ENCODE measurements at places on chromosomes 7 and 10.
A peak's percentile ranks its signal among the peaks of the same experiment; 100 is the strongest.

- no peaks in the 10 kb centered on the region for H3K4me1 ChIP-seq
- no peak overlapping the region for H3K4me3 ChIP-seq
- no peak overlapping the region for H3K27ac ChIP-seq
- no peaks in the 10 kb centered on the region for H3K36me3 ChIP-seq
Observed at GRCh38 chr7:30642789-30643188, 39.5 kb downstream of the CRHR2 start.

DNA sequence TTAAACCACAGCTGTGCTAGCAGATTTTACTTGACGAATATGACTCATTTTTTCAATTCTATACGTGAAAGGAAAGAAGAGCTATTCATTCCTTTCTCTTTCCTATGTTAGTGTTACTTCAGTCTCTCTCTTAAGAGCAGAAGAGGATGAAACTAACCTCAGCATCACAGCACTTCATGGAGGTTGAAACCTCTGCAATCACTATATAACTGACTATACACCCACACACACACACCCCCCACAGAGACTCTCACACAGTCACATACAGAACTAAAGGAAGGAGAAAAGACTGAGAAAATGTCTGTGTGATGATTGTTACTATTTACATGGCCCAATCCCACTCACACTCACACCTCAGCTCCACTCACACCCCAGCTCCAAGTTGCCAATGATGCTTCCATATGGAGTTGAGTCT, 104.2 kb downstream of the KIF20B start:
- H3K27ac ChIP-seq: no peak overlapping the region
- H3K4me3 ChIP-seq: no peak overlapping the region
- no peaks in the 10 kb centered on the region for H3K4me1 ChIP-seq

GRCh38 chr10:49429458-49429857, 33.6 kb upstream of the DRGX start:
- H3K4me1 ChIP-seq: no peaks in the 10 kb centered on the region
- no peaks in the 10 kb centered on the region for H3K27me3 ChIP-seq
- no peak overlapping the region for H3K4me3 ChIP-seq
- H3K27ac ChIP-seq: no peak overlapping the region

- H3K27ac ChIP-seq: no peak overlapping the region
- H3K27me3 ChIP-seq: no peaks in the 10 kb centered on the region
- no peaks in the 10 kb centered on the region for H3K36me3 ChIP-seq
- no peak overlapping the region for H3K4me3 ChIP-seq
- DNase-seq: no peak
Observed at GRCh38 chr7:33395340-33395739, 266.0 kb downstream of the BBS9 start.

DNA sequence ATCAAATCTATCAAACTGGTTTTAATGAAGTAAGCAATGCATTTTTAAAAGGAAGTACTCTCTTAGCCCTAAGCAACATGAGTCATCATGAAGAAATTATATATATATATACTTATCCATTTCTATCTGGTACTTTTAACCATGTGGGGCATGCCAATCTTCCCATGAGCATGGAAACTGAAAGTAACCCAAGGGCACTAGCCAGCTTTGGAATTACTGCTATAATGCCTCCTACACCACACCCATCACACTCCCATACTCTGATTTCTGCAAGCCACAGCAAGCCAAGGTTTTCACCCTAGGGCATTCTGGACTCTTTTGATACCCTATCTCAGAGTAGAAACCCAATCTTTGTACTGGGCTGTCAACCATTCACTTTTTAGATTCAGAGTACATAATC, 204.6 kb downstream of the IMMP2L start:
- H3K27ac ChIP-seq: no peak overlapping the region
- DNase-seq: no peak
- no peaks in the 10 kb centered on the region for H3K4me1 ChIP-seq
- no peak overlapping the region for H3K4me3 ChIP-seq

DNA sequence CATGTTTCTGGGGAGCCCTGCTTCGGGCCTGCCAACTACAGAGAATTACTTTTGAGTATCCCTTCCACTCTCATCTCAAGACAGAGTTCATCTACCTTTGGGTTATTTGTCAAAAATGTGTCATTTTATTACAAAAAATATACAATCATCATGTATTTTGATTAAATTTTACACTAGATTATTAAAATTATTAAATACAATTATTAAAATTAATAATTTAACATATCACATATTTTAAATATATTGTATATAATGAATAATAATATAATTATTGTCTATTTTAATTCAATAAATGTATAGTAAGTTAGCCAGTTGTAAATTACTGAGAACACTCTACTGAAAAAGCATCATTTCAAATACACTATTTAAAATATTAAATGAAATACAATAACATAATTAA, 50.9 kb downstream of the FIGNL1 start:
- H3K27ac ChIP-seq: no peak overlapping the region
- no peaks in the 10 kb centered on the region for H3K4me1 ChIP-seq
- no peak for DNase-seq

DNA sequence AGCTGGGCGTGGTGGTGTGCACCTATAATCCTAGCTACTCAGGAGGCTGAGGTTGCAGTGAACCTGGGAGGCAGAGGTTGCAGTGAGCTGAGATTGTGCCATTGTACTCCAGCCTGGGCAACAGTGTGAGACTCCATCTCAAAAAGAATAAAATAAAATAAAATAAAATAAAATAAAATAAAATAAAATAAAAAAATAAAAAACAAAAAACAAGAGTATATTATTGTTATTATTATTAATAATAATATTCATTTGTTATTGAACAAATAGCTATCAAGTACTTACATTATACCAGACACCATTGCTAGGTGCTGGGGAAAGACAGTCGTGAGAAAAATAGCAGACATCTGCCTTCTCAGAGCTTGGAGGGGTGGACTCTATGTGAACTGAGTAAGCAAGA, 24.1 kb downstream of the PAX2 start:
- H3K27ac ChIP-seq: no peak overlapping the region
- no peak for DNase-seq
- H3K27me3 ChIP-seq: no peaks in the 10 kb centered on the region

GRCh38 chr7:97020996-97021746, 3.5 kb downstream of the DLX5 start:
- H3K27me3 ChIP-seq: no peaks in the 10 kb centered on the region
- no peaks in the 10 kb centered on the region for H3K36me3 ChIP-seq
- H3K27ac ChIP-seq: no peak overlapping the region
- H3K4me3 ChIP-seq: no peak overlapping the region

DNA sequence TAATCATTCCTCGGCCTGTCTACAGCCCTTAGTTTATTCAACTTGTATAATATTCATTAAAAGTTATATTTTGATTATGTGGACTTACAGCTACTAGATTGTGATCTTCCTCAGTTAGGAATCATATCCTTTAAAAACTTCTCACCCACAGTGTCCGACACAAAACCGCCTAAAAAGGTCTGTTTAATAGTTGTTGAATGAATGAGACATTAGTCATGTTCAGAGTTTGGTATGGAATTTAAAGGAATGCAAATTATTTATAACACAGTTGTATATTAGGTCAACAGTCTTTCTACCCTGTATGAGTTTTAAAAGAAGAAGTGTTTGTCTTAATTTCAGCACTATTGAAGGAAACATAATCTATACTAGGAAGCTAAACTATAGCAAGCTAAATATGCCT, 390.0 kb downstream of the ARL4A start:
- DNase-seq: no peak
- no peaks in the 10 kb centered on the region for H3K36me3 ChIP-seq
- H3K27me3 ChIP-seq: no peaks in the 10 kb centered on the region
- H3K4me1 ChIP-seq: no peaks in the 10 kb centered on the region
- H3K27ac ChIP-seq: no peak overlapping the region
- no peak overlapping the region for H3K4me3 ChIP-seq

DNA sequence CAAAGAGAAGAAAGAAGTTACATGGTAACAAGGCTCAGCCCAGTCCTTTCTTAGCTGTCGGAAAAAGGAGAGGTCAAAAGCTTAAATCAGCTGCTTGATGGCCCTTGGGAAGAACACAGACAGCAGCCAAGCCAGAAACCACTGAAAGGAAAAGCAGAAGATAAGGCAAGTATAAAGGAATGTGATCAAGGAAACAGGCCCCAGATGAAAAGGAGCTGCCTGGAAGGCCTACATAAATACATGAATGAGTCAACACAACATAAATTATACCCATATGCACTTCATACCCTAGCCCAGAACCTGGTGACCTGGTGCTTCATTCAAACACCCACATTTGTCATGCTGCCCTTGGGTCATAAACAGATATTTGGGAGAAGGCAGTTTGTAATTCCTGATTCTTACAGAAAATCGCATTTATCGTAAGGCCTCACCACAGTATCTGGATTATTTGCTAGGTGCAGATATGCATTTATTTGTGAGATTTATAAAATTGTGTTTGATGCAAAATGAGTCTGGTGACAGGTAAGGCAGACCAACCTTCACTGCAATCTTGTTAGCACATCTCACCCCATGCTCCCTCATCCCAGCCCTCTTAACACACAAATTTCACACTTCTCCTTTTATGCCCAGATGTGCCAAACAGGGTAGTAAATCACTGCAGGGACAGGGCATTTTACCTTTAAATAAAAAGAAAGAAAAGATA, 94.9 kb upstream of the KCNIP2 start:
- H3K36me3 ChIP-seq: peaks cover 8% of the 10 kb centered on the region
- DNase-seq: no peak

DNA sequence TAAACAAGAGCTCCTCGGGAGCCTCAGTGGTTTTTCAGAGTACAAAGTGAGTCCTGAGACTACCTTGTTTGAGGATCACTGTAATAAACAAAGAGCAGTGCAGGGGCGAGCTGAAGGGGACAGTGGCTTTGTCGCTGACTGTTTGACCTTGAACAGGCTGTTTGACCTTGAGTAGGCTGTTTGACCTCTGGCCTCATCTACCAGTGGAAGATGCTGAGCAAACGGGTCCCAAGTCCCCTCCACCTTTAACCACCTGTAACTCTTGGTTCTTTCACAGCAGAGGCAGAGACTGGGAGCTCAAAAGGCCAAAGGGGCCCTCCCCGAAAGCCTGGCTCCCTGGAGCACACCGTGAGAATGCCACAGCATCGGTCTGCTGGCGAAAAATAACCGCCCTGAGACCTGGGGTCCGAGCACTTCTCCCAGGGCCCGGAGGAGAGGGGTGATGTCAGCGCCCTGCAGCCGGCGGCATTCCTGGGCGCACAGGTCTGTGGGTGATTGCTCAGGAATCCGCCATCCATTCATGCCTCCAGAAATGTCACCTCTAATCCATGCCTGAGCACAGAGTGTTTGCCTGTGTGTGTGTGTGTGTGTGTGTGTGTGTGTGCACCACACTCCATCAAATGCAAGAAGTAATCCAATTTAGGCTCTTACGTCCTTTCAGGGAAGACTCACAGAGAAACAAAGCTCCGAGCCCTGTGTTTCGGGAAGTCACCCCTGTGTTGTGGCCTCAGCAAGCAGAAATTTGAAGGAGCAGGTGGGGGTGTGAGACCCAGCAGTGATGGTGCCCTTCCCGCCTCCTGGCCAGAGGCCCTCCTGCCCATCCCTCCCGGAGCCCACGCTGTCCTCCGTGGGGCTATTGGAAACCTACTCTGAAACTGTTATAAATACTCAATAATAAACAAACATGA, 66.5 kb downstream of the ASB13 start:
- no peak overlapping the region for H3K27ac ChIP-seq
- peaks cover 25% of the 10 kb centered on the region for H3K4me1 ChIP-seq

DNA sequence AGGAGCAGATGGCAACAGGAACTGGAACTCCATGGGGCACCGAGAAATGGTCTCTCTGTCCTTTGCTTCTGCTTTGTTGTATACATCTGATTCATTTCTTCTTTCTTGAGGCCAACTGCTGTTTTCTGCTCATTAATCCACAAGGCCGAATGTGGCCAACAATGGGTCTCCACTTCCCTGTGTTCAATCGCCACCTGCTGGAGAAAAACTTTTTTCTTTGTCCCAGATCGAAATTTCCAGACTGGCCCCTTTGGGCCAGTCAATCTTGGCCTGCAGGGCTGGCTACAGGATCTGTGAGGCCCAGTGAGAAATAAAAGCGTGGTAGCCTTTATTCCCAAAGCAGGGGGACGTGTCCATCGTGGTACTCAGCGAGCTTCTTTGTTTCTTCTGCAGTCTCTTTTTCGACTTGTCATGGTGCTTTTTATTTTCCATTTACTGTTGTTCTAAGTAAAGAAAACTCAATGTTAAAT, 58.8 kb downstream of the PARP12 start:
- H3K4me1 ChIP-seq: no peaks in the 10 kb centered on the region
- no peak for DNase-seq
- no peaks in the 10 kb centered on the region for H3K27me3 ChIP-seq
- no peaks in the 10 kb centered on the region for H3K36me3 ChIP-seq
- H3K4me3 ChIP-seq: no peak overlapping the region

DNA sequence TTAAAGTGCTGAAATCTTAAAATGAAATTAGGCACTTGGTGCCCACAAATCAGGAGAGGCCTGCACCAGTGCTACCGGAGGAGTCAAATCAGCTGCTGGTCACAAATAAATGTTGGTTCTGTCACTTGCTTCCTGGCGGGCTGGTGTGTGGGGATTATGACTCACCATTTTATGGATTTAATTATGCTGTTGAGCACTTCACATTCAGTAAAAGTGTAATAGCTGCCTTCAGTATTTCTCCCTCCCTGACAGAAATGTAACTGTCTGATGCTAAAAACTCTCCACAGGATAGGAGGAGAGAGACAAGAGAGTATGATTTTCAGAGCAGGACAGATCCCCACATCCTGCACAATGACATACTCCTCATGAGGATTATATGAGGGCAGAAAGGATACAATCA, 186.0 kb downstream of the JAZF1 start:
- DNase-seq: no peak
- peaks cover 57% of the 10 kb centered on the region for H3K4me1 ChIP-seq
- no peak overlapping the region for H3K27ac ChIP-seq
- H3K4me3 ChIP-seq: no peak overlapping the region

DNA sequence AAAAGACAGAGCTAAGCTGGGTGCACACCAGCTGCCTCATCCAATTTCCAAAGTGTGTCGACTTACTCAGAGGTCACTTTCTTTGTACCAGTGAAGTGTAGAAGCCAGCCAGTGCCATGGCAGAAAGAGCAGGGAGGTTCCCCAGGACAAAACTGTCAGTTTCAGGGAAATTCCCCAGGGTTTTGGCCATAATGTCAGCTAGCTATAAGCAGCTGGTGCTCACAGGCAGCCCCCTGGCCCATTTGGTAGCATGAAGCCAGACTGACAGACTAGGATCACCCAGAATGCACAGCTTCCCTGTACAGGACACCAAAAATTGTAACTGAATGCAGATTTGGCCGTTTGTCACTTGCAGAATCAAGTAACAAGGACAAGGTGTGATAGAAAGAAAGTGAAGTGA, 28.6 kb downstream of the MRPL32 start:
- H3K4me3 ChIP-seq: no peak overlapping the region
- H3K27me3 ChIP-seq: no peaks in the 10 kb centered on the region
- no peak overlapping the region for H3K27ac ChIP-seq
- no peaks in the 10 kb centered on the region for H3K36me3 ChIP-seq
- no peak for DNase-seq

GRCh38 chr10:76176166-76176550, 744.7 kb downstream of the LRMDA start:
- DNase-seq: no peak
- H3K27me3 ChIP-seq: no peaks in the 10 kb centered on the region
- H3K4me3 ChIP-seq: no peak overlapping the region

GRCh38 chr10:43202224-43202656, 64.0 kb downstream of the CSGALNACT2 start:
- H3K4me3 ChIP-seq: peak overlapping the region; percentile 45
- no peaks in the 10 kb centered on the region for H3K27me3 ChIP-seq
- DNase-seq: no peak
- H3K4me1 ChIP-seq: peaks cover 17% of the 10 kb centered on the region
